ENCODE measurements at places on chromosomes 12 and 14. TPM values are rescaled to one million over a fixed set of nuclear protein-coding genes. Genes with fewer than 3 reads are reported as not detected.

DNA sequence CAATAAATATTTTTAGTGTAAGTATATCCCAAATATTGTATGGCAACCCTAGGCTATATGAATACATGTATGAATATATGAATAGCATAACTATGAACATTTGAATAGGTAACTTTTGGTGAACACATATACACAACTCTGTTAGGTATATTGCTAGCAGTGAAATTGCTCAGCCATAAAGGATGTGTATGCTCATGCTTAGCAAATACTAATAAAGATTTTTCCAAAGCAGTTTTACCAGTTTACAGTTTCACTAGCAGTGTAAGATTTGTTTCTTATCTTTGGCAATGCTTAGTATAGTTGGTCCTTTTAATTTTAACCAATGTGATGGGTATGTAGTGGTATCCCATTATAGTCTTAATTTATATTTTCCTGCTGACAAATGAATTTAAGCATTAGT lies 5.3 kb upstream of the DAAM1 start:
- H3K36me3 ChIP-seq: no peaks in the 10 kb centered on the region
- peaks cover 3% of the 10 kb centered on the region for H3K4me1 ChIP-seq
- H3K27ac ChIP-seq: no peak overlapping the region

Gene ASIC1
- total RNA-seq: 0.17 TPM

Gene CLEC2B
- total RNA-seq: 70.3 TPM

GRCh38 chr14:66137081-66137480 lies 349.1 kb upstream of the CCDC196 start:
- DNase-seq: no peak
- no peaks in the 10 kb centered on the region for H3K36me3 ChIP-seq
- H3K4me3 ChIP-seq: no peak overlapping the region
- H3K27me3 ChIP-seq: no peaks in the 10 kb centered on the region
- H3K27ac ChIP-seq: no peak overlapping the region
- H3K4me1 ChIP-seq: no peaks in the 10 kb centered on the region

- H3K27ac ChIP-seq: no peak overlapping the region
- no peak overlapping the region for H3K4me3 ChIP-seq
- DNase-seq: no peak
Measured at GRCh38 chr14:99300190-99300589, 28.2 kb upstream of the BCL11B start.

Gene PMEL
- not detected for total RNA-seq
